Ovary (tissue), 10 donors: ENCODE measurements at places on chromosomes 1 and 21. TPM values are rescaled to one million over a fixed set of nuclear protein-coding genes. Genes with fewer than 3 reads are reported as not detected.

GRCh38 chr1:198656500-198656932 is 17.7 kb downstream of the PTPRC start:
- no peak for DNase-seq

- no peak for DNase-seq
These were observed at the start of gene TRIM63 for GRCh38 chr1:26067432-26067911. Gene TRIM63, minus strand, starts transcription at chr1:26067630. Its CDS starts 136 bp downstream, at chr1:26067494.

- DNase-seq = no peak
These were observed 58.2 kb downstream of the NFASC start for GRCh38 chr1:204928671-204929486.

OR6N1 gene
- total RNA-seq = not detected

MPL gene
- total RNA-seq = 0.48 TPM
